HepG2 (cell line): ENCODE measurements at places on chromosomes 13 and 19.

DNA sequence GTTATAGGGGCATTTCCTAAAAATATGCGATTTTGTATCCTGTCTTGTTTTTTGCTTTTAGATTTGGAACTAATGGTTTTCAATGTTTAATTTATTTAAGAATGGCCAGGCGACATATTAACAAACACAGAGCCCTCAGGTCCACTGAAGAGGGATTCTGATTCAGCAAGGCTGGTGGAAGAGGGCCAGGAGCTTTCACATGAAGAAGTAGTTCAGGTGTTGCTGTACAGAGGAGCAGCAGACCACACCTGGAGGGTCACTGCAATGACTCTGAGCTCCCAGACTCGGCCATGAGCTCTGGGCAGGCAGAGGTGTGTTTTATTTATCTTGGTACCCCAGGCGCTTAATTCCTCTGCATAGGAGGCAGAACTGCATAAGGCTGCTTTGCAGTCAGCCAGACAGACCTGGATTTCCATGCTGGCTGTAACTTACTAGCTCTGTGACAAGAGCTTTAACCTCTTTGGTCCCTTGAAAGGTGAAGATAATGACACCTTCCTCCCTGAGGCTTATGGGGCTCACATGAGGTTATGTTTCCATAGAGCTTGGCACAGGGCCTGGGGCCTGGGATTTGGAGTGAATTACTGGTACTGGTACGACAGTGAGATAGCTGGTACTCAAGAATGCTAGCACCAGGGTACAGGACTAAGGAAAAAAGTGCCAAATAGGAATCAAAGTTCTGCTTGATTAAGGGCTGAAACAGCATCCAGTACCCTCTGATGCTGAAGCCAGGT is 184.7 kb downstream of the OXGR1 start:
- no peaks in the 10 kb centered on the region for H3K36me3 ChIP-seq
- DNase-seq, result no peak
- no peaks in the 10 kb centered on the region for H3K4me1 ChIP-seq
- H3K4me3 ChIP-seq, result no peak overlapping the region
- H3K27me3 ChIP-seq, result no peaks in the 10 kb centered on the region; the same call in 1 of the 2 replicates

GRCh38 chr13:97938706-97939475 is 14.6 kb upstream of the IPO5 start:
- no peaks in the 10 kb centered on the region for H3K4me1 ChIP-seq
- no peak for DNase-seq
- no peak overlapping the region for H3K4me3 ChIP-seq
- 0 out of 3 replicates have a peak, but pooled peaks cover 4% of the 10 kb centered on the region for H3K27me3 ChIP-seq
- no peaks in the 10 kb centered on the region for H3K36me3 ChIP-seq

DNA sequence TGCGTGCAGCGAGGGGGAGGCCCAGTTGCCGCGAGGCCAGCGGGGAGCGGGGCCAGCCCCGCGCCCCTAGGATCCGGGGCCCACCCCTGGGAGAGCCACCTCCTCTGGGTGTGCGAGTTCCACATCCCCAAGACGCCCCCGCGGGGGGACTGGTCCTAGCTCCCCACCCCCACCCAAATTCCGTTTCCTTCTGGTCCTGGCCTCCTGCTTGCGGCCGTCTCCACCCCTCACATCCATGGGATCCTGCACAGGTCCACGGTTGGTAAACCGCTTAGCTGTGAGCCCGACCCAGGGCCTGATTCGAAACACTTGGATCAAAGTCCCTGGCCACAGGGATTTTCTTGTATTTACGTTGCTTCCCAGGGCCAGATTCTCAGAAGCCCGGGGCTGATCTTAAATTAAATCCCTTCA is 324 bp upstream of the FBXO17 start:
- H3K4me3 ChIP-seq, result peak overlapping the region; percentile 81
- H3K36me3 ChIP-seq, result 0 out of 3 replicates have a peak, but pooled peaks cover 3% of the 10 kb centered on the region
- no peaks in the 10 kb centered on the region for H3K27me3 ChIP-seq
- peaks cover 59% of the 10 kb centered on the region for H3K4me1 ChIP-seq
- peak; percentile 60 for DNase-seq

DNA sequence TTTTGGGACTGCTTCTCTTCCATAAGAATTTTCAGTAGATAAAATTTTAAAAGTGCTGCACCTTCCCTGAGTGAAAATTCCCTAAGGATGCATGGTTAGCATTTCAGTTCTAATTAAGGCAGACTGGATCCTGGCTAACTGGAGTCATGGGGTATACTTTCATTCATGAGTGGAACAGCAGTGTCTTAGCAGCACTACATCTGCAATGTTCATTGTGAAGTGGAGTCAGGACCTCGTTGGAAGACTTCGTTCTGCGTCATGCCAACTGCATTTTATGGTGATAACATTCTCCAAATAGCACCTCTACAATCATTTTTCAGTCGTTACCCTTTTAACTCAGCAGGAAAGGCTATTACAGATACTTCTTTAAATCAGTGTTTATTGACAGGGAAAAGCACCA is 25.5 kb downstream of the PHF11 start:
- no peaks in the 10 kb centered on the region for H3K27me3 ChIP-seq
- no peak overlapping the region for H3K27ac ChIP-seq
- H3K36me3 ChIP-seq, result peaks cover 2% of the 10 kb centered on the region; the same call in 1 of the 2 replicates
- H3K4me1 ChIP-seq, result peaks cover 10% of the 10 kb centered on the region
- H3K4me3 ChIP-seq, result no peak overlapping the region
- DNase-seq, result no peak

GRCh38 chr13:67071918-67072598 is 158.1 kb downstream of the PCDH9 start:
- no peaks in the 10 kb centered on the region for H3K4me1 ChIP-seq
- no peaks in the 10 kb centered on the region; the same call in 1 of the 2 replicates for H3K27me3 ChIP-seq
- no peak overlapping the region for H3K4me3 ChIP-seq
- no peaks in the 10 kb centered on the region for H3K36me3 ChIP-seq
- no peak overlapping the region for H3K27ac ChIP-seq

DNA sequence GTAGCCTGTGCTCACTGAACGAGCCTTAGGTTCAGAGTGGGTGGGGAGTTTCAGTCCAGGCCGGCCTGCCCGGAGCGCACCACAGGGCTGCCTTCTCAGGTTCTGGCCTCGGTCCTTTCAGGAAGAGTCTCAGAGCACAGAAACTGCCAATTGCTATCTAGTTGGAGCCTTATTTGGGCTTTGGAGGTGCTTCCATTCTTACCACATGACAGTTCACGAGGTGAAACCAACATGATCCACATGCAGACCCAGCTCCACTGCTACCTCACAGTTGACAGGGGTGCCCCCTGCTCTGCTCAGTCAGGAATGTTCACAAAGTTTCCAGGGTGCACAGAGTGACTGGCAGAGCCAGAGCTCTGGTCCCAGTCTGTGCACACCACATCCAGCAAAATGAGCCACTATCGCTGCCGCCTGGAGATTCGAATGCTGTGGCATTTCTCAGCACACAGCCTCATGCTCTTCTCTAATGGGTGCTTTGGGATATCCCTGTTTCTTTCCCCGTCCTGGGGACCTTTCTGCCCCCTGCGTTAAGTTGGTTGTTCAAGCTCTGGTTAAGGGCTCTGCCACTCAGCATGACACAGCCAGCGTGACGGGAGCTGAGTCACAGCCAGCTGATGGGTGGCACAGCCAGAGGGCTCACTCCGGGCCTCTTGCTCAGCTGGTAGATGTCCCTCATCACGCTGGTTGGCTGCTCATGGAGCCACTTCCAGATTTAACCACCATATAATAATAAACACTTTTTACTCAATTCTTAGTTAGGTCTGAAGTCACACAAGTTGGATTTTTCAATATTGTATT is 7.5 kb upstream of the SACS start:
- H3K4me3 ChIP-seq, result no peak overlapping the region
- H3K36me3 ChIP-seq, result no peaks in the 10 kb centered on the region
- H3K4me1 ChIP-seq, result no peaks in the 10 kb centered on the region
- peaks cover 7% of the 10 kb centered on the region; the same call in 1 of the 3 replicates for H3K27me3 ChIP-seq
- H3K27ac ChIP-seq, result no peak overlapping the region

- no peaks in the 10 kb centered on the region for H3K27me3 ChIP-seq
- no peak overlapping the region for H3K4me3 ChIP-seq
- no peak for DNase-seq
- 0 out of 3 replicates have a peak, but pooled peaks cover 4% of the 10 kb centered on the region for H3K36me3 ChIP-seq
Measured at GRCh38 chr13:100230769-100231149, 141.9 kb downstream of the PCCA start.

GRCh38 chr13:29914581-29914980 is 64.2 kb upstream of the UBL3 start:
- no peak overlapping the region for H3K4me3 ChIP-seq
- DNase-seq, result no peak
- no peaks in the 10 kb centered on the region for H3K36me3 ChIP-seq
- no peak overlapping the region for H3K27ac ChIP-seq

DNA sequence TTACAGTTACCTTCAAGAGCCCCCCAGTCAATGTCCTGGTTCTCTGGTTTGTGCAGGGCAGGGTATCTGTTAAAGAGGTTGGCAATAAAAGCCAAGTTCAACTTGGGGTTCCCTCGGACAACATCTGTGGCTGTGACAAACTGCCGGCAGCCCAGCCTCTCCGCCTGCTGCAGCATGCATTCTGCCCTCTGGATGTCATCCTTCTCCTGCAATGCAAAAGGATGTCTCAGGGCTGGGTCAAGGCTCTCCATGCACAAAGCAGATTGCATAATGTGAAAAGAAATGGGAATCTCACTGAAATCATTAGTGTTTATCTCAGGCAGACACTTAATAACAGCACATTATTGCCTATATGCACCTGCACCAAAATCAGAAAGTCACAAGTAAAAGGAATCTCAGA is 35.1 kb downstream of the LCP1 start:
- peak; percentile 56 for DNase-seq
- peaks cover 60% of the 10 kb centered on the region for H3K4me1 ChIP-seq
- H3K27me3 ChIP-seq, result no peaks in the 10 kb centered on the region
- no peak overlapping the region for H3K27ac ChIP-seq
- H3K36me3 ChIP-seq, result no peaks in the 10 kb centered on the region

GRCh38 chr13:110154410-110154933 is 152.5 kb downstream of the COL4A1 start:
- DNase-seq, result no peak
- no peaks in the 10 kb centered on the region for H3K36me3 ChIP-seq
- H3K4me3 ChIP-seq, result no peak overlapping the region

- H3K36me3 ChIP-seq, result no peaks in the 10 kb centered on the region
- no peak overlapping the region for H3K4me3 ChIP-seq
- peaks cover 39% of the 10 kb centered on the region for H3K27me3 ChIP-seq
- no peak for DNase-seq
Measured at GRCh38 chr13:110806636-110807035, 93.1 kb downstream of the ING1 start.

- no peak overlapping the region for H3K27ac ChIP-seq
- H3K4me1 ChIP-seq, result no peaks in the 10 kb centered on the region
- no peaks in the 10 kb centered on the region; the same call in 1 of the 2 replicates for H3K27me3 ChIP-seq
- H3K36me3 ChIP-seq, result no peaks in the 10 kb centered on the region
- DNase-seq, result peak; percentile 73
- no peak overlapping the region for H3K4me3 ChIP-seq
Measured at GRCh38 chr19:35879770-35880317, 11.5 kb downstream of the APLP1 start.

DNA sequence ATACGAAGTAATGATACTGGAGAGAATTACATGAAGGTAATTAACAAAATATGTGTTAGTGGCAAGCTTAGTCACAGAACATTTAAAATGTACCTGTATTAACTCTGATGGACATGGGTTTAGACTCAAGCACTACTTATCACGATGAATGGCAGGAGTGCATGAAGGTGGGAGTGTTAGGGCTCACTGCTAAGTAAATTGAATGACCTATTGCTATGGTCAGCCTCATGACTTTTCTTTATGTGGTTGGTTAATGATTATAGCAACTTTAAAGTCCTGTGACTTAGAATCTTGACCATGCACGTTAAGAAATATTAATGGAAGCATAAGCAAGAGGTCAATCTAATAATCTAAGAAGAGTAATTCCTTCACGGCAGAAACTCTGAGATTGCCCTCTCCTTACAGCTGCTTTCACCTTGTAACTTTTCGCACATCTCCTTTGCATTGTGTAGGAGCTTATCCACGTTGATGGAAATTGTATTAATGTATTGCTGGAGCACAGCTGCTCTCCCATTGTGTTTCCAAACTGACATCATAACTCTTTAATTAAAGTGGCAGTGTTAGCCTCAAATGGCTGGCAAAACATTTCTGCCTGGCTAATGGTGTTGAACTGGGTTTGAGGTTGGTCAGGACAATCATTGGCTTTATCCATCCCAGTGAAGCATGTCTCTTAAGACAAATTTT is 114.5 kb downstream of the RXFP2 start:
- no peak overlapping the region for H3K27ac ChIP-seq
- DNase-seq, result no peak
- H3K4me1 ChIP-seq, result no peaks in the 10 kb centered on the region
- no peaks in the 10 kb centered on the region for H3K36me3 ChIP-seq
- 0 out of 2 replicates have a peak, but pooled peaks cover 2% of the 10 kb centered on the region for H3K27me3 ChIP-seq
- no peak overlapping the region for H3K4me3 ChIP-seq

GRCh38 chr19:43626838-43627237 is 7.4 kb upstream of the ZNF428 start:
- H3K27ac ChIP-seq, result no peak overlapping the region
- no peaks in the 10 kb centered on the region for H3K4me1 ChIP-seq
- no peaks in the 10 kb centered on the region for H3K27me3 ChIP-seq

GRCh38 chr19:45249261-45250033 is 1.6 kb upstream of the MARK4 start:
- H3K4me1 ChIP-seq, result peaks cover 74% of the 10 kb centered on the region
- no peak for DNase-seq

DNA sequence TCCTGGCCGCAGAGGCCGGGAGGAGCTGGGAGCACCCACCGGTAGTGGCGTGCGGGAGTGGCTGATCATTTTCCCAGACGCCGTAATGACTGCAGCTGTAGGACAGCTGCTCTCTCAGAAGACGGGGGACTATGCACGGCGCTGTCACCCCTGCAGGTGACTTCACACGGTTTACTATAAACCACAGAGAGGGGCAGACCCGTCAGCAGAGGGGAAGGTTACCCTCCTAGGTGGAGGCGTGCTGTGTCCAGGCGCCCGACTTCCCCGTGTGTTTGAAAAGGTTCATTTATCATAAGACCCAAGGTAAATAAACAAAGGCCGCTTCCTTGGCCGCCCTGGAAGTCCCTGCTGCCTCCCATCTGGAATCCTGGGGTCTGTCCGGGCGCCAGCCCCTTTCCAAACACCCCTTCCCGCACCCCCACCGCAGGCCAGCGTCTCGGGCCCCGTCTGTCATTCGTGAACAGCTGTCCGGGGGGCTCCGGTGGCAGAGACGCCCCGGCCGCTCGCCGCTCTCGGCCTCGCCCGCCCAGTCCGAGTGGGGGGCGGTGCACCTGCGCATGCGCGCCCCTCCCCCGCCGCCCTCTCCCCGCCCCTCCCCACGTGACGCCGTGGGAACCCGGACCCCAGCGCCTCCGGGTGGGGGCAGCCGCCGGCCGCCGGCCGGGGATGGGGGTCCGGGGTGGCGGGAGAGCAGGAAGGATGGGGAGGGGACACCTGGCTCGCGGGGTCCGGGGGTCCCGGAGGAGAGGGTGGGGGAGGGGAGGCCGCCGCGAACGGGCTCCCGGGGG is 915 bp downstream of the SHC2 start:
- peak; percentile 59 for DNase-seq
- peak overlapping the region; percentile 81 for H3K4me3 ChIP-seq
- peaks cover 50% of the 10 kb centered on the region for H3K4me1 ChIP-seq
- peaks cover 5% of the 10 kb centered on the region; the same call in 1 of the 3 replicates for H3K27me3 ChIP-seq
- H3K36me3 ChIP-seq, result no peaks in the 10 kb centered on the region
- peak overlapping the region; percentile 55 for H3K27ac ChIP-seq

- no peaks in the 10 kb centered on the region for H3K4me1 ChIP-seq
- H3K4me3 ChIP-seq, result no peak overlapping the region
- peaks cover 2% of the 10 kb centered on the region; the same call in 1 of the 2 replicates for H3K27me3 ChIP-seq
- H3K36me3 ChIP-seq, result no peaks in the 10 kb centered on the region
- DNase-seq, result no peak
- no peak overlapping the region for H3K27ac ChIP-seq
Measured at GRCh38 chr19:14315433-14315832, 65.8 kb upstream of the ADGRE5 start.
